ENCODE measurements at places on chromosomes 5 and 9.

- DNase-seq: no peak
Observed at GRCh38 chr9:107838766-107839165, 349.2 kb upstream of the KLF4 start.

DNA sequence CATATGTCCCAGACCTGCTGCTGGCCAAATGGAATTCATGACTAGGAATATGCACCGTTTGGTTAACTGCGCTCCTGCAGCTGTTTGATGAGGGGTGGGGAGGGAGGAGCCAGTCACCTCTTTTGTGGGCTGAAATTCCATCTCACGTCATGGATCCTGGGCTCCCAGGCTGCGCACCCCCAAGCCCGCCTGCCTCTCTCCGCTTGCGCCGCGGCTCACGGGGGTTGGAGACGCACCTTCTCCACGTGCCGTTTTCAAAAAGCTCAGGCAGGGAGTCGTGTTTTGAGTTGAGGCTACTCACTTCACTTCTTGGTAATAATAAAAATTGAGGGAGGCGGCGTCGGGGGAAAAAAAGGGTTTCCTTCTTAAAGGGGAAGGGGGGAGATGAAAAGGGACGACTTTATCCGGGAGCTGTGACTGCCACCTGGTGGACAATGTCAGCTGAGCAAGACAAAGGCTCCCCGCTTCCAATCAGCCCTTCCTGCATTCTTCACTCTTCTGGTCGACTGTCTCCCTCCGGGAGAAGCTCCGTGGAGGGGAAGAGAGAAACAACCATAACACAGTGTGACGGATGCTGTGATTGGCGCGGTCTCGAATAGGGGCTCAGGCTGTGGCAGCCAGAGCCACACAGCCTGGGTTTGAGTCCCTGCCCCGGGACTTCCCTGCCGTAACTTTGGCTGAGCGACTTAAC lies 15.9 kb upstream of the C5orf47 start:
- DNase-seq: peak; percentile 89

- no peak for DNase-seq
Observed at GRCh38 chr5:137082951-137083350, 416.2 kb downstream of the SPOCK1 start.

- DNase-seq: no peak
Observed at GRCh38 chr5:178532666-178533065, 57.5 kb downstream of the COL23A1 start.

DNA sequence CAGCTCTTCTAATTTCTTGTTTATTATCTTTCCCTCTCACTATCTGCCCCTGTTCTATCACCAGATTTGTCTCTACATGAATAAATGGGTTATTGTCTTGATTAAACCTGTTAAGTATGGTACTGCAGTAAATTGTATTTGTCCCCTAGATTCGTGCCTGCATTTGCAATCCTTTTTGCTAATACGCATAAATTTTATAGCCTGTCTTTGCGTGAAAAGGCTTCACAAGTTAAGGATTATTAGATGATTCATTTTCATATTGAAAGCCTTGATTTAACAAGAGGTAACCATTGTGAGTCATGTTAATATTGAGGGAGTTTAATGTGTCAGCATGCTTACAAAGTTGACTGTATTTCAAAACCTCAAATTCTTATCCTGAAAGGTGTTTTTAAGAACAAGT lies 204.6 kb downstream of the PCSK1 start:
- DNase-seq: no peak

DNA sequence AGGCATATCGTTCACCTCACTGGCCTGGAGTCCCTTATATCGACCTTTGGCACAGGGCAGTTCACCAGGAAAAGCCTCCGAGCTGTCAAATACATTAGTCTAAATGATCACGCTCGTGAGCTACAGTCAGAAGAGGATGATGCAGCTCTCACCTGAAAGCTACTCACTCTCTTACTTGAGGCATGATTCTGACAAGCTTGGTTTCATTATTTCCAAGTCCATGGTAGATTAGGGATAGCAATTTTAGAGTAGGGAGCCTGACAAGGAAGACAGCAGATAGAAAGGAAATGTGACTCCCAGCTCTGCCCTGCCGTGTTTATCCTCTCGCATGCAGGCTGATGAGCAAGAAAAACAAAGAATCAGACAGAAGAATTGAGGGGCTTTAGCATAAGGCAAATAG lies 98.0 kb upstream of the MAP1B start:
- DNase-seq: peak; percentile 6

DNA sequence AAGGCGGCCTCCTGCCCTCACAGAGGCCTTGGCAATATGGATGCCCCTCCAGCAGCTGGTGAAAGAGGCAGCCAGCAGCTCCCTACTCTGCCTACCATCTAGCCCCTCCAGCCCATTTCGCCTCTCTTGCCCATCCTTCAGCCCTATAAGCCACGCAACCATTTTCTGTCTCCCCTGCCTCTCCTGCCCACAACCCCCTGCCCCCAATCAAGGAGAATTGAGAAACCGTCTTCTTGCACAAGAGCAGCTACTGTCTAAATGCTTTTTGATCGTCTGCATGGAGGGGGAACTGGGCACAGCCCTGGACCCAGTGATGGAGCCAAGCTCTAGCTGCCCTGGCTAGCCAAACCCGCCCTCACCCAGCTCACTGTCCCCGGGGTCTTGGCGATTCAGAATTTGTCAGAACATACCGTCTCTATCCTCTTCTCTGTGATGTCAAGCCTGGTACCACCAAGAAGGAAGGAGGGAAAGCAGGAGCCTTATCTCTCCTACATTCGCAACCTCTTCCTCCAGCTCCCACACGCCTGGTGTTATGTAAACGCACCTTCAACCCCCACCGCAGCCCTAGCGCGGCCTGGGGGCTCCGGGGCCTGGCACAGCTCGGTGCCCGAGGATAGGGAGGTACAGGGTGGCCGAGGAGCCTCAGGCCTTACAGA lies 1.2 kb downstream of the SPRY4 start:
- DNase-seq: peak; percentile 37

- DNase-seq: no peak
Observed at GRCh38 chr5:39040875-39041274, 33.3 kb downstream of the RICTOR start.

DNA sequence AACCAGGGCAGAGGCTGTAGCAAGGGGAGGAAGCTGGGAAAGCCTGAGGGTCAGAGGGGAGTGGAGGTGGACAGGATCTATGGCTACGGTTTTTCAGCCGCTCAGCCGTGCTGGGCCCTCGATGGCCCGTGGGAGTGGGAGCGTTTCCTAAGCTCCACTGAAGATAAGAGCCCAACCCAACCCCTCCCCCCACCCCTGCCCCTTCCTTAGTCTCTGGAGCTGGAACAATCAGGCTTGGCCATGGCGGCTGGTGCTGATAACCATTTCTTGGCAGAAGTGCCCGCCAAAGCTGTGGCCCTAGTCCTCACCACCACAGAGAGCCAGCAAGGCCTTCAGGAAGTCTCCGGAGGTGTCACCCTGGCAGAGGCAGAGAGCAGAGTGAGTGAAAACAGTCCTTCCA lies 20.3 kb upstream of the TNIP1 start:
- no peak for DNase-seq

- peak; percentile 6 for DNase-seq
Observed at GRCh38 chr9:28120184-28120583, 546.9 kb upstream of the C9orf72 start.

DNA sequence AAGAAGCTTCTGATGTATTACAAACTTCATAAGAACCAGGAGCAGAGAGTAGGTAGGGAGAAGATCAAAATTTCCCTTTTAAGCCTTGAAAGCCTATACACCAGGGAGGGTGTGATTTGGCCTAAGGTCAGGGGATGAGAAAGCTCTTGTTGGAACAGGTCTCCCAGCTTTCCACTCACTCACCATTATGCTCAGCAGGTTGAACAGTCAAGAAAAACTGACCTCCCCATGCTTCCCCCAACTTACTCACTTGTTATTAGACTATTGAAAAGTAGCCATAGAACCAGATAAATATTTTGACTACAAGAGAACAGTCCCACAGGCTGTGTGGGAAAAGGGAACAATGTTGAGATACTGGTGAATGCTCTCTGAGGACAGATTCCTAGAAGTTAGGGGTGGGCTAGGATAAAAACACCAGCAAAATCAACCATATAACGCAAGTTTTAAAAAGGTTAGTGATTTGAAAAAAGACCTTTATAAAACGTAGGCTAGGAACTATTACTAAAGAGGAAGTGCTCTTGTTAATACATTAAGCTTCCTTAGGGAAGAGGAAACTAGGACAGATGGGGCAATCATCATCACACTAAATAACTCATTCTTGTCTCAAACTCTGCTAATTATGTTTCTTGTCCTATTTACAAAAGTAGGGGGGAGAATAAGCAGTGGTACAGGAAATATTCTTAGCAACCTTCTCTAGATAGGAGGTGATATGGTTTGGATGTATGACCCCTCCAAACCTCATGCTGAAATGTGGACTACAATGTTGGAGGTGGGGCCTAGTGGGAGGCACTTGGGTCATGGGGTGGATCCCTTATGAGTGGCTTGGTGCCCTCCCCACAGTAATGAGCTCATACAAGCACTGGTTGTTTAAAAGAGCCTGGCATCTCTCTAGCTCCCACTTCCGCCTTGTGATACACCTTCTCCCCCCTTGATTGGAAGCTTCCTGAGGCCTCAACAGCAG lies 31.0 kb downstream of the PCDHGC5 start:
- DNase-seq: peak; percentile 22

GRCh38 chr5:155101697-155102096 lies 88.1 kb downstream of the KIF4B start:
- no peak for DNase-seq

GRCh38 chr5:154473581-154474283 lies 4.3 kb downstream of the HAND1 start:
- DNase-seq: no peak

GRCh38 chr5:59559323-59559722 lies 334.2 kb downstream of the PDE4D start:
- peak; percentile 92 for DNase-seq

DNA sequence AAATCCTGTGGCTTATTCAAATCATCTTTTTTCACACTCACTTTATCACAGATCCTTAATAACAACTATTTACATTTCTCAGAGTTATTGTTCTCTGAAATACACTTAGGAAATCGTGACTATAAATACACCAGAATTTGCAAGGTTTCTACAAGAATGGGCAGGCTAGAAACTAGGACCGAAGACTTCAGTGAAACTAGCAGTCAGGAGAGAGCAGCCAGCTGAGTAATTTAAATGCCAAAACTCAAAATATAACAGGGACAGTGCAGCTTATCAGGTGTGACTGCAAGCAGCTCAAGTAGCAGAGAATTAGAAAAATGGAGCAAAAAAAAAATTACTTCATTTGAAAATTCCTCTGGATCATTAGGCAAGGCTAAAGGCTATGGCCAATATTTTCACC lies 719.3 kb upstream of the ZNF608 start:
- no peak for DNase-seq

DNA sequence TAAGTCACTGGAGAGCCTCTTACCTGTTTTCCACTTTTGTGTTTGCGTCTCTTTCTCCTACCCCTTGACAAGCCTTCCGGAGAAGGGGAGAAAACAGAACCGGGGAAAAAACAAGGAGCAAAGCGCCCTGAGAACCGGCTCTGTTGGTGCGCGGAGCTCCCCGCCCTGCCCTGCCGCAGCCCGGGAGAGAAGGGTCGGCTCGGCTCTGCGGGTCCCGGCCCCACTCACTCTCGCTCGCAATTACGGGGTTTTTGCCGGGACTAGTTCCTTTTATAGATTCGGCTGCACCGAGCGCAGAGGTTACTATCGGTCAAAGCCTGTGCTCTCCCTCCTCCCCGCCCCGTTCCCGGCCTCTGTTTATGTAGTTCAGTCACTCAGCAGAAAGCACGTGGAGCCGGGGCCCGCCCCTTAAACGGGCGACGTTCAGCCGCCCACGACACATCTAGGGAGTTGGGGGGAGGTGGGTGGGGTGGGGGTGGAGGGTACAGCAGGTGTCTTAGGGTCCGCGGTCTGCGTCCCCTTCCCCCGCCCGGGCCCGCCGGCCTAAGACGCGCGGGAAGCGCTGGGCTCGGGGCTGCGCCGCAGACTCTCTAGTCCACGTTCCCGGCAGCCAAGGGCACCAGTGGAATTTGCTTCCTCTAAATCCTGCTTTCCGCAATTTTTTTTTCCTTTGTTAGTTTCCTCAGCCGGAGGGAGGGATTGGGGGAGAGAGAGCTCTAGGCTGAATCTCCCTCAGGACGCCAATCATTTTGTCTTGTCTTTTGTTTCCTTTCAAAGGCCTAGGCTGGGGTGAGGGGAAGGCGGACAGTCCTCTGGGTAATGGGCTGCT lies at the start of gene ABCA1:
ABCA1 (minus strand) TSS at position 244 of the 829 bp plus-strand sequence. CDS start 24,476 bp downstream, outside the sequence.
- peak; percentile 90 for DNase-seq

GRCh38 chr9:77916410-77916819 lies 115.2 kb downstream of the GNAQ start:
- DNase-seq: no peak

- peak; percentile 90 for DNase-seq
Observed at GRCh38 chr9:81431641-81432040, 257.7 kb downstream of the TLE1 start.

DNA sequence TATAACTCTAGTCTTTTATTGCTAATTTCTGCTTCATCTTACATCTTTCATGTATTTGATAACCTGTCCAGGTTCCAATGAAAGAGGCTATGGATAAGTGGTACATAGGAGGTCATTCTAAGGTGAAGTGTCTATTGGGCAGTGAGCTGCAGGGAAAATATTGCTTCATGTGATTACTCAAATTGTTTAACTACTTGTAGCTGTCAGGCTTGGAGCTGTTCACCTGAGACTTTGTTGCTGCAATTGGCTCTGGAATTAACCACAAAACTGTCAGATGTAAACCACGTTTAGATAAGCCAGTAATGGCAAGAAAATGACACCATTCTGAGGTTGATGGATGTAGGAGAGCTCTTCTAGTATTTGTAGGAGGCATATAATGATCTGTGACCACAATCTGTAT lies 26.0 kb downstream of the ADAMTSL1 start:
- DNase-seq: peak; percentile 59

DNA sequence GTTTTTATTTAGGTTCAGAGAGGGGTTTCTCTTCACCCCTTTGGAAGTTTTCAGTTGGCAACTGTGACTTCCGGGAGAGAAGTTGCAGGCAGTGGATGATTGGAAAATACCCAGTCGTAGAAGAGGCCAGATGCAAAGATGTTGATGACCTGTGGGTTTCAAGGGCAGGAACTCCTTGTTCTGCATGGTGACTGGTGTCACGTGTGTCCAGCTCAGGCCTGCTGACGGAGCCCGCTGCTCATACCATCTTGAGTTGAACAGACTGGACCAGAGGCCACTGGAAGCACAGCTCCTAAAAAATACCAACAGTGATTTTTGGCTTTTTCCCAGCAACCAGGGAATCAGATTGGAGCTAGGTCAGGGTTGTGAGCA lies 243.9 kb upstream of the KLF4 start:
- no peak for DNase-seq

- DNase-seq: peak; percentile 84
Observed at GRCh38 chr9:87640385-87640795, 85.5 kb upstream of the CTSL start.

GRCh38 chr5:54520438-54520846 lies 2.9 kb downstream of the SNX18 start:
- peak; percentile 53 for DNase-seq

- DNase-seq: no peak
Observed at GRCh38 chr9:100724886-100725285, 147.0 kb downstream of the CAVIN4 start.

GRCh38 chr5:132681476-132681831 lies 7.7 kb downstream of the IL4 start:
- DNase-seq: no peak

DNA sequence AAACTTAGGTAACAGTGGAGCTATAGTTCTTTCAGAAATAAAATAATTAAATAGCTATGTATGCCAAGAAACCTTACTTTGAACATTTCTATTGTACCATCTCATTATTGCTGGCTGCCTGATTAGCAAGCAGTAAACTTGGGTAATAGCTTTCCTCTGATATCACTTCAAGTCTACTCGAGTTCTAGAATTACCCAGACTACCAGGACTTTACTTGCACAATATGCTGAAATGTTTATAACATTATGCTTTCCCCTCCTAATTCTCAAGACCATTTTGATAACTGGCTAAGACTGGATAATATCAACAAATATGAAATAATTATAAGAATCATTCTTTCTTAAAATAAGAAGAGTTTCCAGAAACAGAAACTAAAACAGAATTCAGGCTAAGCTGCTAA lies 512.6 kb downstream of the RAB3C start:
- peak; percentile 85 for DNase-seq
